Inflammatory macrophage treated with lipopolysaccharide for 1 hour (primary cell): ENCODE measurements at places on chromosomes 1 and 21.

GRCh38 chr1:172540635-172541034 is 7.7 kb downstream of the SUCO start:
- DNase-seq = no peak

DNA sequence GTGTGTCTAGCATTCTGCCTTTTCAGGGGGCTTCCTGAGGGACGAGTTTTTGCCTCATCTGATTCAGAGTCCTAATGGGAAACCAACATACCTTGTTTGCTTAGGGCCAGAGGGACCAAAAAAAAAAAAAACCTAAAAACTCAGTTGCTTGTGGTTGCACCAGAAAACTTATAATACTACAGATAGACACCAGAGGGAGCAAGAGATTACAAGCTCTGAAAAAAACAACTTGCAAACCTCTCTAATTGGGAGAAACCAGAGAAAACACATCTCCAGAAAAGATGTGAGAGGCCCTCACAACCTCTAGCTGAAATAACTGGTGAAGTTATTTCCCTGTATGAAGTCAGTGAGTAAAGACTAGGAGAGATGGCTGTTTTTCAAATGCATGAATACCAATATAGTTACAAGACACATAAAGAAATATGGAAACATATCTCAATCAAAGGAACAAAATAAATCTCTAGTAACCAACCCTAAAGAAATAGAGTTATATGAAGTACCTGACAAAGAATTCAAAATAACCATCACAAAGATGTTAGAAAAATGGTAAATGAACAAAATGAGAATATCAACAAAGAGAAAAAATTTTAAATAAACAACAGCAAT is 233.7 kb upstream of the NFIA start:
- DNase-seq = peak; percentile 35

DNA sequence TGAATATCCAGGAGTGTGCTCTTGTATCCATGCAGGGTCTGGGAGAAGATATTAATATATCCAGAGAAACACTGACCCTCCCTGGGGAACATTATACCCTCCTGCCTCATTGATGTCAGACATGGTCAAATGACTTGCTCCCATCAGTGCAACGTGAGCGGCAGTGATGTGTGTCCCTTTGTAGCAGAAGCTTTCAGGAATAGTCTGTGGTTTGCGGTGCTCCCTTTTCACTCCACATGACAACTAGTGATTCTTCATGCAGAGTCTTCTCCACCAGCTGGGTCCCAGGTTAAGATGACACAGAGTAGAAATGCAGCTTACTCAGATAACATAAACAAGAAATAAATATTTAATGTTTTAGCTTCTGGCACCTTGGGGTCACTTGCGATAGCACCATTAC is 31.9 kb upstream of the LYPD8 start:
- DNase-seq = no peak

GRCh38 chr1:53060579-53060978 is 1.4 kb upstream of the PODN start:
- no peak for DNase-seq
